ENCODE measurements at places on chromosomes 16 and 17. TPM values are rescaled to one million over a fixed set of nuclear protein-coding genes. Genes with fewer than 3 reads are reported as not detected.
A peak's percentile ranks its signal among the peaks of the same experiment; 100 is the strongest.

DNA sequence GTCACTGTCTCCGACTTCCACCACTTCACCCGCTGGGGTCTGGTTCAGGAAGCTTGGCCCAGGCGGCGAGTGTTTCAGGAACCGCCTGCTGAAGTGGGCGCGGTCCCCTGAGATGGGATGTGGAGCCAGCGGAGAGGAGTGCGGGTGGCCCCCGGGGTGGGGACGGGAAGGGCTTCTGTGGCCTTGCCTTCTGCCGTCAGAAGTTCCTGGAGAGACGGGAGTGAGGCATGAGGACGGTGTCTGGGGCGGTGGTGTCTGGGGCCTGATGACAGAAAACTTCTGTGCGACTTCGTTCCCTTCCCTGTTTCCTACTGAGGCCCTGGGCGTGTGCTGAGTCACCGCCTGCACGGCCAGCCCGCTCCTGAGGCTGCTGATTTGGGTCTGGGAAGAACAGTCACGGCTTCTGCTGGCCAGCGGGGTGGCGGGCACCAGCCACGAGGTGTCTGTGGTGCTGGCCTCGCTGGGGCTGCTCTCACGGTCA lies 12.3 kb upstream of the NLRC3 start:
- no peaks in the 10 kb centered on the region for H3K27me3 ChIP-seq
- no peak for DNase-seq
- no peak overlapping the region for H3K4me3 ChIP-seq

DNA sequence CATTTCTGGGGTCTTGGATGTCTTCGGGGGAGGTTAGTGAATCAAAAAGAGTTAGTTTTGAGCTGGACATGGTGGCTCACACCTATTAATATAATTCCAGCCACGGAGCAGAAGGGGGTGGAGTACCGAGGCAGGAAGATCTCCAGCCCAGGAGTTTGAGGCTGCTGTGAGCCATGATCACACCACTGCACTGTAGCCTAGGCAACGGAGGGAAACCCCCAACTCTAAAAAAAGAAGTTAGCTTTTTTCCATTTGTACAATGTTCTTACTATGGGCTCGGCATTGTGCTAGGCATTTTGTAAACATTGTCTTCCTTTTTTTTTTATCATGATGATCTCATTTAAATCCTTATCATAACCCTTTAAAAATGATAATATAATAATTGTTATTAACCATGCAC lies 8.3 kb upstream of the SNF8 start:
- no peaks in the 10 kb centered on the region for H3K36me3 ChIP-seq
- no peaks in the 10 kb centered on the region for H3K27me3 ChIP-seq
- H3K4me1 ChIP-seq = no peaks in the 10 kb centered on the region
- H3K4me3 ChIP-seq = no peak overlapping the region
- DNase-seq = no peak

GRCh38 chr16:87739801-87740200 lies 26.0 kb downstream of the KLHDC4 start:
- DNase-seq = no peak
- no peaks in the 10 kb centered on the region for H3K27me3 ChIP-seq
- H3K4me3 ChIP-seq = no peak overlapping the region
- H3K36me3 ChIP-seq = no peaks in the 10 kb centered on the region
- no peaks in the 10 kb centered on the region for H3K4me1 ChIP-seq

DNA sequence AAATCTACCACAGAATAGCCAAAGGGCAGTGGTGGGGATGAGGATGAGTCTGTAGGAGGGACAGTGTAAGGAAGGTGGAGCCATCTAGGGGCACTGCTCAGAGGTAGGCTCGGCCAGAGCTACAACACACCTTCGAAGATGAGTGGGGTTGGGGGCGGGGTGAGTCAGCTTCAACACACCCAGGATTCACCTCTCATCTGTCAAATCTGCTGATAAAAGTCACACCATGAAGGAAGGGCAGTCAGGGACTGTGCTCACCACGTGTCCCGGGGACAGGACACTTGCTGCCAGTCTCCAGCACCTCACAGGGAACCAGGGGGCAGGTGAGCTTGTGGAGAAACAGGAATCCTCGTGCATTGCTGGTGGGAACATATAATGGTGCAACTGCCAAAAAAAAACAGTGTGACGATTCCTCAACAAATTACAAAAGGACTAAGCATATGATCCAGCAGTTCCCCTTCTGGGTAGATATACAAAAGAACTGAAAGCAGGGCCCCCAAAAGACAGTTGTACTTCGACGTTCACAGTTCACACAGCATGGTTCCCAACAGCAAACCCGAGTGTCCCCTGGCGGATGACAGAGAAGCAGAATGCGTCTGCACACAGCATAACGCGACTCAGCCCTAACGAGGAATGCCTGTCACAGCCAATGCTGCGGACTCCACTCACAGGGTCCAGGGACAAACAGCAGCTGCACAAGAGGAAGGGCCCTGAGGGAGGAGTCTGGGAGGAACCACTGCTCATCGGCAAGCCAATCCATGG lies 133.1 kb downstream of the ANKRD11 start:
- no peak overlapping the region for H3K4me3 ChIP-seq
- no peak for DNase-seq
- H3K27me3 ChIP-seq = no peaks in the 10 kb centered on the region

DNA sequence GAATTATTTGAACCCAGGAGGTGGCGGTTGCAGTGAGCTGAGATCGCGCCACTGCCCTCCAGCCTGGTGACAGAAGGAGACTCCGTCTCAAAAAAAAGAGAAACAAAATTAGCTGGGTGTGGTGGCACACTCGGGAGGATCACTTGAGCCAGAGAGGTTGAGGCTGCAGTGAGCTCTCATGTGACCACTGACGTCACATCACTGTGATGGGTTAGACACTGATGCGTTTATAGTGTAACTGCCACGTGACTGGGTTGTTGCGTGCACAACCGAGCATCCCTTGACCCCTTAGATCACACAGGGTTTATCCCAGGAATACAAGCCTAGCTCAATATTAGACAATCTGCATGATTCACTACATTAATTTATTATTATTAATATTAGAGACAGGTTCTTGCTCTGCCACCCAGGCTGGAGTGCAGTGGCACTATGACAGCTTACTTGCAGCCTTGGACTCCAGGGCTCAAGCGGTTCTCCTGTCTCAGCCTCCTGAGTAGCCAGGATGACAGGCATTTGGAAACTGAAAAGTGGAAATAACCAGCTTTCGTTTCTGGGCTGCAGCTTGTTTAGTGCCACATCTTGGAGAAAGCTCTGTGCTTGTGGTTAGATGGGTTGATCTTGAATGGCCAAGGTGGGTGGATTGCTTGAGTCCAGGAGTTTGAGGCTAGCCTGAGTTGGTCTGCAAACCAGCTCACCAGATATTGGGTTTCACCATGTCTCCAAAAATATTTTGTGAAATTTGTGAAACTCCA lies 26.4 kb upstream of the ABR start:
- no peaks in the 10 kb centered on the region for H3K36me3 ChIP-seq
- no peak overlapping the region for H3K27ac ChIP-seq
- no peak overlapping the region for H3K4me3 ChIP-seq
- DNase-seq = no peak
- no peaks in the 10 kb centered on the region for H3K4me1 ChIP-seq
- H3K27me3 ChIP-seq = no peaks in the 10 kb centered on the region

GRCh38 chr17:81331527-81332043 lies 36.5 kb upstream of the SLC38A10 start:
- peaks cover 28% of the 10 kb centered on the region for H3K4me1 ChIP-seq
- no peaks in the 10 kb centered on the region for H3K36me3 ChIP-seq
- no peaks in the 10 kb centered on the region for H3K27me3 ChIP-seq
- no peak for DNase-seq

DNA sequence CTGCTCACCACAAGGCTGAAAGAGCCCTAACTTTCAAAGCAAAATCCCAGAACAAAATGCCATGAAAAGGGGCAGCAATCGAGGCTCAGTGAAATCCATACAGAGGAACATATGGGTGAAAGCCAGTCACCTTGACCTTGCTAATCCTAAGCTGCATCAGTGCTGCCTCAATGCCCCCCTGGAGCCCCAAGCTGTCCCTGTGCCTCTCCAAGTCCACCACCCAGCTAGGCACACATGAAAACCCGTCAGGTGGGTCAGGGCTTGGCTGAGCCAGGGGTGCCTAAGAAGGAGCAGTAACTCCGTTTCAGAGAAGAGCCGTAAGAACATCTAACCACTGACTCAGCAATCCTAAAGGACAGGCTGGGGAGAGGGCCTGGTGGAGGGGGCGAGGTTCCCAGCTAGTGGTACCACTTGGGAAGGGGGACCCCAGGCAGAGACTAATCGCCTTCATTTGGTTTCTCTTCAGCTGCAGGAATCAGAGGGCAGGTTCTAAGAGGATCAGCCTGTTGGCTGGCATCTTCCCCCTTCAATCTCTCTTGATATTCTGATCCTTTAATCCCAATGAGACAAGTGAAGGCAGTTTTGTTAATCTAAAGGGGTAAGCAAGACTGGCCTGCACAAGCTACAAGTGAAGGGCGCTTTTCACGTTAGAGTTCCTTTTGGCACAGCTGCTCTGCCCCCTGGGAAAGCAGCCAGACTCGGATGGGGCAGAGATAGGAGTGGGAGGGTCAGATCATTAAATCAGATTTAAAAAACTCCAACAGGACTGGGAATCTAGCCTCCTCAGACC lies 7.6 kb downstream of the PITPNA start:
- peaks cover 23% of the 10 kb centered on the region for H3K36me3 ChIP-seq
- H3K4me3 ChIP-seq = no peak overlapping the region
- no peaks in the 10 kb centered on the region for H3K4me1 ChIP-seq
- H3K27me3 ChIP-seq = no peaks in the 10 kb centered on the region

GRCh38 chr16:78490847-78491246 lies 391.4 kb downstream of the WWOX start:
- H3K4me3 ChIP-seq = no peak overlapping the region
- no peaks in the 10 kb centered on the region for H3K4me1 ChIP-seq
- DNase-seq = no peak
- H3K27me3 ChIP-seq = no peaks in the 10 kb centered on the region

GRCh38 chr16:1026784-1027500 lies 45.4 kb downstream of the SOX8 start:
- no peak overlapping the region for H3K4me3 ChIP-seq
- no peak for DNase-seq
- H3K27ac ChIP-seq = no peak overlapping the region

GRCh38 chr17:44610871-44611270 lies 45.4 kb upstream of the MEIOC start:
- no peaks in the 10 kb centered on the region for H3K4me1 ChIP-seq
- H3K27me3 ChIP-seq = no peaks in the 10 kb centered on the region
- H3K4me3 ChIP-seq = no peak overlapping the region
- H3K27ac ChIP-seq = no peak overlapping the region
- no peaks in the 10 kb centered on the region for H3K36me3 ChIP-seq

DNA sequence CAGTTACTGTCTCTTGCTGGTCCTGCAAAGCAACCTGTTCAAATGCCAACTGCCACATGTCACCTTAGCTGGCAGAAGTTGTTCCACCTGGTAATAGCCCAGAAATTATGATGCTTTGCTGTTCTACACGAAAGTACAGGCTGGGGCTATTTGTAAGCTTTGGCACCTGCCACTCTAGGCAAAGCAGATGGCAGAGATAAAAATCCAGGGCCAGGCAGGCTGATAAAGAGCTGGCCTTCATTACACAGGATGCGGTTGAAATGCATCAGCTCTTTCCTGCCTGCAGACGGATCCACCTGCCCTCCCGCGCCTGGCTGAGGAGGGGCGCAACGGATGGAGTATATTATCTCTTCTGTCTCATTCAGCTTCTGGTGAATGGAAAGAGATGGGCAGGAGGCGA lies 29.3 kb upstream of the KDM8 start:
- H3K27ac ChIP-seq = no peak overlapping the region
- no peak for DNase-seq
- H3K36me3 ChIP-seq = no peaks in the 10 kb centered on the region
- H3K4me1 ChIP-seq = no peaks in the 10 kb centered on the region
- H3K4me3 ChIP-seq = no peak overlapping the region

DNA sequence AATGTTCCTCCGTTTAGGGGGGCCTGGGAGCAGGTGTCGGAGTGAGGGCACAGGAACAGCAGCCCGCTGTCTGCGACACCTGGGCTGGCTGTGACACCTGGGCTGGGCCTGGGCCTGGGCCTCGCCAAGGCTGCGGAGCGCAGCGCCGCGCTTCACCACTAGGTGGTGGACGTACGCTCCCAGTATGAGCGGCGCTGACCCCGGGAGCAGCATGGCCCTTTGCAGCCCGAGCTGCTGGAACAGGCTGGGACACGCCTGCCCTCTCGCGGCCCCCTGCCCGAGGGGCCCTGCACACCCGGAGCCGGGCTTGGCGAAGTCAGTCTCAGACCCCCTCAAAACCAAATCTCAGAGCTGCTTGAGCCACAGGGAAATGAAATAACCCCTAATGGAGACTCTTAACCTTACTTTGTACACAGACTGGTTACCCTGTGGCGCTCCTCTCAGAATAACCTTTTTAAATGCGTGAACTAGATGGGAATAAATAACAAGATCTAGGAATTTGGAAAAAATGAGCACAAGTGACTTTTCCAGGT lies 38.6 kb upstream of the FA2H start:
- H3K27me3 ChIP-seq = no peaks in the 10 kb centered on the region
- peak; percentile 98 for DNase-seq
- H3K27ac ChIP-seq = no peak overlapping the region
- no peak overlapping the region for H3K4me3 ChIP-seq
- H3K36me3 ChIP-seq = no peaks in the 10 kb centered on the region

DNA sequence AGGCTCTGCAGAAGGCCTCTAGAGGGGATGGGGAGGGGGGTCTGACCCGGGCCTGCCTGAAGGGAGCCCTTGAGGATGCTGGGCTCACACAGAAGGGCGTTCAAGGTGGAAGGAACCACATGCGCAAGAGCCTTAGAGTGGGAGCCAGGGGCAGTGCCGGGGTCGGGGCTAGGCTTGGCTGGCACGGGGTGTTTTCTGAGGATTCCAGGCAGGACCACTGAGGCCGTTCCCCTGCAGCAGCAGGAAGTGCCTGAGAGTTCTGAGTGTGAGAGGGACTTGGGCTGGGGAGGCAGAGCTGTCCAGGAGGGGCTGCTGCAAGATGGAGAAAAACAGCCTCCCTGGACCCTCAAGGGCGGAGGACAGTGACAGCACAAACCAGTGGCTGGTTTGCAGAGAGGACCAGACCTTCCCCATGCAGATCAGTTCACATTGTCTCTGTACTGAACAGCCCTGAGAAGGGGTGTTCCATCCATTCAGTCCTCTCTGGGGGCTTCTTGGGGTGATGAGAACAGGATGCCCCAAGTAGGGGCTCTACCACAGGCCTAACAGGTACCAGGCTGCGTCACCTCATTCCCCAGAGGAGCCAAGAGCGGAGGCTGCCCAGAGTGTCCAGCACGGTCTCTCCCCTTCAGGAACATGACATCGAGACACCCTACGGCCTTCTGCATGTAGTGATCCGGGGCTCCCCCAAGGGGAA lies 3.4 kb downstream of the NDRG4 start:
- H3K36me3 ChIP-seq = no peaks in the 10 kb centered on the region
- no peak overlapping the region for H3K4me3 ChIP-seq
- no peak overlapping the region for H3K27ac ChIP-seq
- no peaks in the 10 kb centered on the region for H3K27me3 ChIP-seq
- H3K4me1 ChIP-seq = peaks cover 4% of the 10 kb centered on the region

GRCh38 chr17:16976725-16977550 lies 5.0 kb upstream of the TNFRSF13B start:
- no peak overlapping the region for H3K27ac ChIP-seq
- no peaks in the 10 kb centered on the region for H3K4me1 ChIP-seq
- DNase-seq = no peak

Gene KRT39
- not detected for total RNA-seq

Gene FBXW10
- not detected for total RNA-seq

Gene MMP25
- total RNA-seq = 0.76 TPM

Gene DLX4
- not detected for total RNA-seq

Gene ARHGDIG
- total RNA-seq = 49.7 TPM

Gene RHBDL1
- total RNA-seq = 0.70 TPM

Gene RGS9
- total RNA-seq = 1.5 TPM

Gene CCL13
- 0.70 TPM for total RNA-seq
